Aorta (tissue), 5 donors: ENCODE measurements at places on chromosomes 16 and 17. TPM values are rescaled to one million over a fixed set of nuclear protein-coding genes. Genes with fewer than 3 reads are reported as not detected.

Gene GNG13
- total RNA-seq = not detected

- H3K27me3 ChIP-seq = no peaks in the 10 kb centered on the region
- H3K4me1 ChIP-seq = no peaks in the 10 kb centered on the region
- no peak overlapping the region for H3K27ac ChIP-seq
- H3K36me3 ChIP-seq = no peaks in the 10 kb centered on the region
Measured at GRCh38 chr17:39271546-39271945, 45.8 kb upstream of the STAC2 start.

- no peak for DNase-seq
- H3K27ac ChIP-seq = no peak overlapping the region
- no peaks in the 10 kb centered on the region for H3K27me3 ChIP-seq
Measured at GRCh38 chr17:19555746-19556145, 22.1 kb downstream of the SLC47A1 start.

DNA sequence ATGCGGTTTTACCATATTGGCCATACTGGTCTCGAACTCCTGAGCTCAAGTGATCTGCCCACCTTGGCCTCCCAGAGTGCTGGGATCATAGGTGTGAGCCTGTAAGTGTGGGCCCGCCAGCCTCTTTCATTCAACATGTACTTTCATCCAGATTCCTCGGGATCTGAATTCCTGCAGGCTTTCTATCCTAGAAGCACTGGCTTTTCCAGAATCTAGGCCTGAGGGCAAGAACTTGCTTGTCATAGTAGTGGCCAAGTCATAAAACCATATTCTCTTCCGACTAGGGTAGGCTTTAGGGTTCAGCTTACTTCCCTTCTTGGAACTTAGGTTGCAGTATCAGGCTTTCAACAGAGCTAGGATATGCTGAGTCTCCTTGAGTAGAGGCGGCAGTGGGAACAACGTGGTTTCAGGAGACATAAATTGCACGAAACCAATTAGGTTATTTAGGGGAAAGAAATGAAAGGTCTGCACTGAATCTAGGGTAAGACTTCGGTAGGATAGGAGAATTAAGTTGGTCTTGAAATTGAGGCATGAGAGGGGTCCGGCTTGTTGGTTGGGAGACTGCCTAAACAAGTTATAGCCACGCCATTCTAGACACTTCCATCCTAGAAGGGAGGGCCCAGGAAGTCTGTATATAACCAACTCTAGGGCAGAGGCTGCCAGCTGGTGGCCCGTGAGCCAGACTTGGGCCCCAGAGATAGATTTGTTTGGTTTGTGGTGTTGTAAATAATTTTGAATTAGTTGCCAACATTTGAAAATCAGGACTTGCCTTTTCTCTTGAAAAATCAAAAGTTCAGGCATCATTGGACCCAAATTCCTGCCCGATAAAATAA is 15.6 kb downstream of the SLC7A6 start:
- no peak overlapping the region for H3K4me3 ChIP-seq
- H3K36me3 ChIP-seq = peaks cover 4% of the 10 kb centered on the region
- no peak for DNase-seq
- no peak overlapping the region for H3K27ac ChIP-seq
- H3K27me3 ChIP-seq = no peaks in the 10 kb centered on the region
- H3K4me1 ChIP-seq = no peaks in the 10 kb centered on the region

DNA sequence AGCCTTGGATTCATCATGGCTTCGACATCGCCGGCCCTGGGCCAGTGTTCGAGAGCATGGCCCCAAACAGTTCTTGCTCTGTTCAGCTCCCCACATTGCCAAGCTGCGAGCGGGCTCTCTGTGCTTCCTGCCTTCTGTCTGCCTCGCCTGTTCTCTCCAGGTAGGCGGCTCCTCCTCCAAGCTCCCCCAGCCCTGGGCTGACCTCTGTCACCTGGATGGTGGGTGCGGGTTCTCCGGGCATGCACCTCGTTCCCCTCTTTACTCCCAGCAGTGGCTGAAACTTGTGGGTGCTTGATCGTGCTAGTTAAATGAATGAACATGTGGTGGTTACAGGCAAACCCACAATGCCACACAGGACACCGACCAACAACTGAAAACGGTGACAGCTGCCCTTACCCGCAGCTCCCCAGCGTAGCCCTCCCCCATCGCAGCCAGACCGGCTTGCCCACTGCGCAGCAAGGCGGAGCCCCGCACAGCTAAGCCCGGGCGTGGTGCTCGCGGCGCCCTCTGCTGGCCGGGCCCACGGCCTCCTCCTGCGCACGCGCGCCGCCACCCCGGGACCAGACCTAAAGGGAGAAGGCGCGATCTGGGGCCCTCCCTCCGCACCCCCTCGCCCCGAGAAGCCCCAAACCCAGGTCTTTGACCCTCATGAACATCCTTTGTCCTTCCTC is 23.0 kb upstream of the EIF1 start:
- no peaks in the 10 kb centered on the region for H3K27me3 ChIP-seq
- H3K4me3 ChIP-seq = peak overlapping the region; percentile 5
- no peaks in the 10 kb centered on the region for H3K36me3 ChIP-seq
- peak; percentile 93 for DNase-seq
- H3K27ac ChIP-seq = no peak overlapping the region

DNA sequence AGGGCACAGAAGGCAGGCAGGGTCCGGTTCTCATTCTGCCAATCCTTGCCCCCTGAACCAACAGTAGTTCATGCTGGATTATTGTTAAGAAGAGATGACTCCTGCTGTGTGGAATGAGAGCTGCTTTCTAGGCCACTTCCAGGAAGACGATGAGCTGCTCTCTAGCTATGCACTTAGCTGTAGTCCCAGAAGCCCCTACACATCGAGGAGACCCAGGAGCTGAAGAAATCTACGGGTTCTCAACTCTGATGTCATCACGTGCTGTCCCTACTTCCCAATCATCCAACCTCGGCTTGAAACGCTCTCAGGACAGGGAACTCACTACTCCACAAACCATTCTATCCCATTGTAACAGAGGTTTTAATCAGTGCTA is 29.0 kb upstream of the EMP2 start:
- no peak overlapping the region for H3K4me3 ChIP-seq
- H3K36me3 ChIP-seq = no peaks in the 10 kb centered on the region
- no peak overlapping the region for H3K27ac ChIP-seq
- no peaks in the 10 kb centered on the region for H3K27me3 ChIP-seq

GRCh38 chr17:49969134-49969759 is at the start of gene DLX4:
TSS of gene DLX4 (plus strand) at chr17:49969190. CDS start at chr17:49969469, 279 bp downstream.
- H3K4me1 ChIP-seq = no peaks in the 10 kb centered on the region
- H3K27ac ChIP-seq = no peak within 1 kb of the TSS

GRCh38 chr16:3470723-3471122 is 24.6 kb downstream of the C16orf90 start:
- no peaks in the 10 kb centered on the region for H3K36me3 ChIP-seq
- no peaks in the 10 kb centered on the region for H3K4me1 ChIP-seq
- H3K27ac ChIP-seq = no peak overlapping the region
- DNase-seq = no peak

GRCh38 chr17:68539548-68540467 is 27.6 kb downstream of the PRKAR1A start:
- H3K4me3 ChIP-seq = no peak overlapping the region
- no peaks in the 10 kb centered on the region for H3K36me3 ChIP-seq
- H3K27ac ChIP-seq = no peak overlapping the region
- no peaks in the 10 kb centered on the region for H3K27me3 ChIP-seq
- DNase-seq = no peak
